ENCODE measurements at places on chromosomes 5 and 9.

- DNase-seq: no peak
Observed at GRCh38 chr9:84258371-84258770, 82.2 kb downstream of the SLC28A3 start.

- no peak for DNase-seq
Observed at GRCh38 chr9:113538701-113539430, 75.3 kb downstream of the RGS3 start.

- DNase-seq: no peak
Observed at GRCh38 chr9:111627260-111627963, 3.7 kb upstream of the DNAJC25 start.

GRCh38 chr5:15558240-15558639 lies 58.3 kb downstream of the FBXL7 start:
- no peak for DNase-seq

- DNase-seq: no peak
Observed at GRCh38 chr5:103260951-103261350, 2.4 kb downstream of the MACIR start.
